ENCODE measurements at places on chromosomes 6 and 20.

GRCh38 chr6:136522636-136523035, 27.6 kb downstream of the MAP7 start:
- no peak for DNase-seq

GRCh38 chr6:70163795-70164194, 139.1 kb downstream of the COL9A1 start:
- no peak for DNase-seq

DNA sequence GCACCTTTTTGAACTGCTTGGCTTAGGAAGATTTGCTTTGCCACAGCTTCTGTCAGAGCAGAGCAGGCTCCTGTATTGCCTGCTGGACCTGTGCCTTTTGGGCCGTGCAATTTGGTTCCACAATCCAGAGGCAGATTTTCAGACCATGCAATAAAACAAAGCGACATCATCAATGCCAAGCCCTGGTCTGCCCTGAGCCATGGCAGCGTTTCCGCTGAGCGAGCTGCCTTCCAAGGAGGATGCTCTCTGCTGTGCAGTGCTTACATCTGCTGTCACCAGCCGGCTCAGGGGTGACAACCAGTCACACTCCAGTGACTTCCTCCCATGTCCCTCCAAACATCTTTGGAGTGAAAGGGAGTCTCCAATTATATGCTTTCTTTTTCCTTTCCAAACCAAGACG, 282.2 kb downstream of the CDH26 start:
- DNase-seq, result no peak

GRCh38 chr6:25324066-25324762, 45.0 kb downstream of the CARMIL1 start:
- DNase-seq, result no peak

DNA sequence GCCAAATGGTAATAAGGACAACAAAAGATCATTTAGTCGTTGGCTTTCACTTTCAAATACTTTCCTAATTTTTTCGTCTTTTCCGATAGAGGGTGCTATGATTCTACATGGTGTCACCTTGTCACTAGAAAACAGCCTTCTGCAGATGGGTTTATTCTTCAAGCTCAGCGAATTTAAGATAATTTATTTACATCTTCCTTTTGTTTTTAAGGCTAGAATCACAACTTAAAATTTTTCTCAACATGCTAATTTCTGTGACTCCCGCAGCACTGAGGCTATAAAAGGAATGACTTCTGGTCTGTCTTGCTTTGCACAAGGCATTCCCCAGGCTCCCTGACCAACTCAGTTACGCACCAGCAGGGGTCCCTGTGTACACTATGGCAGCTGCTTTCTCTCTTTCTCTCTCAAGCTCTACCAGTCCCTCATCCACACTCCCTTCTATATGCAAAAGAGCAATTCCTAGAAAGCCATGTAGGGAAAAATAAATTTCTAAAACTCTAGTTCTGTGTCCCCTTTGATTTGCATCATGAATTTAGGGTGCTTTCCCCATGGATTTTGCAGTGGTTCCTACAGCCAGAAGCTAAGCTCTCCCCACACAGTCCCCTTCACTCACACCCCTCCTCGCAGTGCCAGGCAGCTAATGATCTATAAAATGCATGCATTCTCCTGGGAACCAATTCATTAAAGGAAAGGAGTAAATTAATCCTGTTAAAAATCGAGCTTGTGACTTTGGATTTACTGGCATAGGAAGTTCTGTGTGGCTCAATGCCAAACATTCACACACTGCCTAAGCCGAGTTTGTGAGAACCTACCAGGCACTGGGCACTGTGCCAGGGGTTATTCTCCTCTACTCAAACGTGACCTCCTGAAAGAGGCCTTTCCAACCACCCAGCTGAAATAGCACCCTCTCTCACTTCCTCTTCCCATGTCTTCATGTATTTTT, 74.5 kb downstream of the DCDC2 start:
- no peak for DNase-seq

DNA sequence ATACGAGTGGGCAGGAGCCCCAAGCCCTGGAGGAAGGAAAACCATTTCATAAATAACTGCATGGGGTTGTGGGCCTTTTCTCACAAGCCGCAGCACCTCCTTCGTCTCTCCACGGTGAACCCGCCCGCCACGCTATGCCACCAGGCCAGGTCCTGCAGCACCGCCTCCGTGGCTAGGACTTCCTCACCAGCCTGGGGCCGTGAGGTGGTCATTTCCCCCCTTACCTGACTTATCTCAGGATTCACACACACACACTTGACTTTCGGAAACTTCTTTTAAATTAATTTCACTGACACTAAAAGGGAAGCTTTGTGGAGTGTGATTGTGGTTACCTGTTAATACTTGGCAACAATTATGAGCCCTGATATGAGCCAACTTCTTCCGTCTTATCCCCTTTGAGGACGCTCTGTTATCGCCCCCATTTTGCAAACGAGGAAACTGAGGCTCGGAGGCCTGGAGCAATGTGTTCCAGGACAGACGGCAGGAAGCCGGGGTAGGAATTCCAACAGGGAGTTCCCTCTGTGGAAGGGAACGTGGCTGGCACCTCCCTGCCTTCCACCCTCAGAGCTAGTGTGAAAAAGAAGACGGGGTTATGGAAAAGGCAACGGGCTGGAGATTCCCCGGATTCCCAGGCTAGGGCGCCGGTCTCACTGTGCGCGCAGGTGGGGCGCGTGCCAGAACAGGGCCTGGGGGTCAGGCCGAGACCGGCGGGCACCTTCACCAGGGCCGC, 817 bp upstream of the SLCO4A1 start:
- DNase-seq, result no peak

DNA sequence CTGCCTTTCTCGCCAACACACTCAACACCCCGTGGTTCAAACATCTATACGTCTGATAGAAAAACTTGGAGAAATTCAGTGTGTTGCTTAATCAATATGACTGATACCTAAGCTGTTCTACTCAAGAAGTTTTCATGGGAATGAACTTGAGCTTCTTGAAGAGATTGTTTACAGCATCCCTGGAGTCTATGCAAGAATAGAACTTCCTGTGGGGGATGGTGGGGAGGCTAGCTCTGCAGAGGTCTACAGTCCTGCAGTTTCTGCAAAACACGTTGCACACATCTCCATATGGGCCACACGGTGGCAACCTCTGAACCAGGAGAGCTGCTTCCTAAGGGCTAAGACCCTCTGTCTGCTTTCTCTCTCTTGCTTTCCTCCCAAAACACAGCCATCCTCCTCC, 32.7 kb upstream of the FANCE start:
- peak; percentile 65 for DNase-seq

- no peak for DNase-seq
These were observed 406.7 kb downstream of the LMBRD1 start for GRCh38 chr6:69390125-69390524.

GRCh38 chr20:63580796-63581461, 6.9 kb upstream of the HELZ2 start:
- no peak for DNase-seq

DNA sequence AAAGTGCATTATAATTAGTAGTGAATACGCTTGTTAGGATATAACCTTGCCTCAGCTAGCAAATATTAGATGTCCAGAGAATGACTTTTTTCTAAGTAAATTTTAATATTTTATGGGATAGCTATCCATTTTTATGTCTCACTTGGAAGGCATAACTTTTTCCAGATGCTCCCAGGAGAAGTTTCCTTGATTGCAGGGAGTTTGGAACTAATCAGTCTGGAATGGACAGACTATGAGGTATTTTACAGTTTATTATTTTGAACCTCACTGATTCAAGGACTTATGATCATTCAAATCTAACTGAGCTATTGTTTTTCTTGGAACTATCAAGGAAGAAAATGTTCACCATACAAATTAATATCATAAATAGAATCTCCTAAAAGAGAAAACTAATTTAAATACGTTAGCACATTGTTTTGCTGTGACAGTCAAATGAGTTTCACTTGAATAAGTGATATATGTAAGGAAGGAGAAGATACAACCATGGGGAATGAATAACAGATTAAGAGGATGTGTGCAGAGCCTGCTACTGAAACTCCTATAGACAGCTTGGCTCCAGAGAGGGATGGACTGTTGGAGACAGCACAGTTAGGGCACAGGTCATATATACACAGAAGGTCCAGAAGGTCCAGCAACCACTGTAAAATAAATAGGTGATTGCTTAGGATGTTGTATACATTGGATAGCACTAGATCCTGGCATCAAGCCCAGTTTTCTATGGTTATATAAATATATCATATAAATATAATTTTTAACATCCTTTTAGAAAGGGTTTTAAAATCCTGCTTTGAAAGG, 20.6 kb upstream of the LCA5 start:
- no peak for DNase-seq

DNA sequence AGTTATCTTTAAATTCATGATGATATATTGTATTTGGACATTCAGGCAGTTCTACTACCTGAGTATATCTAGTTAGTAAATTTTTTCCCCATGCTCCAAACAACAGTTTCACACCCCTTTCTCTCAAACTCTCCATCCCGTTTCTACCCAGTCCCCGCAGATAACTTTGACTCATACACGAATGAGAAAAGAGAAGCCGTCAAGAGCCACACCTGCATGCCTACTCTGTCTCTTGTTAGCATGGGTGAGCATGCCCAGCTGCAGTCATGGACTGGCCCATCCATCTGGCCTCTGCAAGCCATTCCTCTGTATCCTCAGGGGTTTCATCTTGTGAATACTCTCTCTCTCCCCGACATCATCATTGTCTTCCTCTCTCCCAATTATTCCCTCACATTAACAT, 41.5 kb downstream of the MYB start:
- DNase-seq, result no peak

- DNase-seq, result no peak
These were observed 148.5 kb downstream of the MRPL14 start for GRCh38 chr6:43978473-43979346.

- no peak for DNase-seq
These were observed 9.2 kb upstream of the GTF2H4 start for GRCh38 chr6:30898750-30899360.

- DNase-seq, result no peak
These were observed 795 bp downstream of the MMP24OS start for GRCh38 chr20:35277127-35277526.

- DNase-seq, result no peak
These were observed 88.0 kb upstream of the RPS6KA2 start for GRCh38 chr6:166715065-166715464.

DNA sequence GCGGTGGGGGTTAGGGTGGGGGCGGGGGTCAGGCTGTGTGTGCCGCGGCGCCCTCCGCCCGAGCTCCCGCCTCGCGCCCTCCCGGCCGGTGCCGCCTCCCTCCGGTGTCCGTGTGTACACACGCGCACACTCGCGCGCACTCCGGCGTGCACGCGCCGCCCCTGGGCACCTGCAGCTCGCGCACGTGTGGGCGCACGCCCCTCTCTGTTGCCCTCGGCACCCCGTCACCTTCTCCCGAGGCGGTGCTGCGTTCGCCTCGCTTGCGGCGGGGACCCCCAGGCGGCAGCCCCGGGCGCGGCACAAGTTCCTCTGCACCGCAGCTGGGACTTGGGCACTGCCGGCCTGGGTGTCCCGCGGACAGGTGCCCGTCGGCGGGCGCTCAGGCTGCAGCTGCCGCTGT, 525 bp downstream of the MACROD2 start:
- DNase-seq, result no peak

GRCh38 chr6:45822246-45822812, 193.3 kb downstream of the CLIC5 start:
- no peak for DNase-seq

DNA sequence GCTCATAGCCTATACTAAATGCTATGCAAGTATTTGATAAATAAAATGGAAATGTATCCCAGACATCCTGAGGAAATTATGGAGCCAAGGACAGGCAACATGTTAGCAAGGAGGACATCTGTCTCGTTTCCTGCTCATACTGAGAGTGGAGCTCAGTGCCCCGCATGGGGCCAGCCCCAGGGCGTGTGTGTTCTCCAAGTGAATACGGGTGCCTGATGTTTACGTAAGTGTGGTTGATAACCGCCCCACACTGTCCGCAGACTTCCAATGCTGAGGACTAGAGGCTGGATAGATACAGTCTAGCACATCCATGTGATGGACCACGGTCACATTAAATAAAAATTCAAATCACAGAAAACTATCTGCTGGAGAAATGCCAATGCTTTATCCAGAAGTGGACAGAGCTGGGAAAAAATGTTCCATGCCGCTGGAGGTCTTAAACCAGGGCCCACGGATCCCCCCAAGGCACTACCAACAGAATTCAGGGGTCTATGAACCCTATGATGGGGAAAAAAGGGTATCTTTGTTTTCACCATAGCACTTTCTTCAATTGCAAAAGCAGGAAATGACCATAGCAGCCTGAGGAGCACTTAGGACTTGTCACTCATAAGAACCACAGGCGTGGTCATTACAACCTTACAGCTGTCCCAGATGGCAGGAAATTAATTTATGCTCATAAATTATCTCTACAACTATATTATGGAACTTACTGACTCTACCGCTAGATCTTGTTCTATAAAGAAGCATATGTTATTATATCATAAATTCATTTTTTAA, 24.9 kb downstream of the TGM2 start:
- no peak for DNase-seq

- DNase-seq, result no peak
These were observed 42.9 kb downstream of the NHSL1 start for GRCh38 chr6:138456401-138456790.

GRCh38 chr20:33277471-33278441, 5.3 kb upstream of the BPIFB1 start:
- DNase-seq, result no peak

GRCh38 chr6:38153798-38154345, 334.3 kb downstream of the ZFAND3 start:
- no peak for DNase-seq

DNA sequence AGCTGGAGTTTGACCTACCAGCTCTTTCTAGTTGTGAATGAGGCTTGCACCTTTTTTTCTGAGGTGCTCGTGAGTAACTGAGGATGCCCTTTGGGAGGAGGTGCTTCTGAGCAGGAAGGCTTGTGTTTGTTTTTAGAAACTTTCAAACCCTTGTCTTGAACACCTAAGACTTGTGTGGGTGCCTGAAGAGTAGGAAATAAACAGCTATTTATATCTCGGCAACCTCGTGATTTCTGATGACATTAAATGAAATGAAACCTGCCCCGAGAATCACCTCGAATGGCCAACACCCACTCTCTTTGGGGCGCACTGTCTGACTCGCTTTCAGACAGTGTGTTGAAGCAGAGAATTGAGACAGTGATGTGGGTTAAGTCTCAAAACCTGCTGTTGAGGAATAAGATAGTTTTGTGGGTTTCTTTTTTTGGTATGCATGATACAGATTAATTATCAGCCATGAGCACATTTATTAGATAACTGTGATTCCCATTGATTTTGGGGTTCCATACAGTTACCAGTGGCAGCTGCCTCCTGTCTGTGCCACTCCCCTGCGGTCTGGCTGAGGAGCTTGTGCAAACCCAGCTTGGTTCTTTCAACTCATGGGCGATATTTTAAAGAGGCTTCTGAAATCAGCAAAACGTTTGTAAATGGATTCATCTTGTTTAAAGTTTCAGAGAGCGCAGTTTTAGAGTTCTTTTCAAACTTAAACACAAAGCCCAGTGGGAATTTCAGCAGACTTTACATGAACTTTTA, 8.4 kb downstream of the IRF4 start:
- no peak for DNase-seq

DNA sequence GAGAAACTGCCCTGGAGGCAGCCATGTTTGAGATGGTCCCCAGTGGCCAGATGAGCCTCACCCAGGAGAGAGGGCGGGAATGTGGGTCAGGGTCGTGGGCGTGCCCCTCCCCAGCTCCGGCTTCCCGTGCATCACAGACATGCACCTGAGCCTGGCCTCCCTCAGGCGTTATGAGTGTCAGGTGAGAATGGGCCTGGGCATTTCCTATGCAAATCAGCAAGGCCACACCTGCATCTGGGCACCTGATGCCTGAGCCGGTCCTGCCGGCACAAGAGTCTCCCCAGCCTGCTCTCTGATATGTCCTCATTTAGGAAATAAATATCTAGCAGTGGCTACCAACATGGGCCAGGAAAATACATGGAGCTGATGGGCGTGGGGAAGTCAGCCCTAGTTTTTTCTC, 82.4 kb downstream of the RAMACL start:
- no peak for DNase-seq

- DNase-seq, result no peak
These were observed 12.2 kb downstream of the MAPRE1 start for GRCh38 chr20:32831982-32832381.

Measured in fibroblast of skin of left quadriceps (primary cell).